SIG-M5 (cell line): ENCODE measurements at places on chromosomes 4 and X.

DNA sequence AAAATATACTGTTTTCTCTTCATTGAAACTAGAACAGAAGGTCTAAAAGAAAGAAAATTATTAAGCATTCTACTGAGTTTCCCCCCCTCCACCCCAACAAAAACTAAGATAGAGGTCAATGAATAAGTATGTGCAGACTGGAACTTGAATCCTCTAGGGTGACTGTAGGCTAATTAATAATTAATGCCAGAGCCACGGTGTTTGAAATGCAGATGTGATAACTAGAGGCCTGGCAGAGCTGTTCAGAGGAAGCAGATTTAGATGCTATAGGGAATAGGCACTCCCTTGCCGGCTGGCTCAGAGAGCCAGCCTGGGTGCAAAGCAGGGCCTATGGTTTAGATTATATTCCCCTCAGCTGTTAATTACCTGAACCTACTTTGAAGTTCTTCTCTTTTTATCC lies 12.2 kb upstream of the POU3F4 start:
- no peak for DNase-seq

DNA sequence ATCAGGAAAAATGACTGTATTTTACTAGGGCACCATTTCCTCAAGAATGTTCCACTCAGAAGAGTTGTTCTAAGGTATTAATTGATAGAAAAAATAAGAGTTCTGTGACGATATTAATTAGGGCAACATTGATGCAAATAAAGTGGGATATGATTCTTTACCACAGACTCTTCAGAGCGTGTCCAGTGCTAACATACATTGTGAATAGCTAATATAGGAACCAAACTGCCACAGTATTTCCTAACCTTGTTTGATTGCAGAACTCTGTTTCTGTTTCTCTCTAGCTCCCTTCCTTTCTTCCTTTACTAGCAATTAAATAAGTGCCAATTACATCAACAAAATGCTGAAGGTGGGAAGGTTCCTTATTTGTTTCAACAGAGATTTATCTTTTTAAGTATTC lies 154.1 kb upstream of the CPEB2 start:
- no peak for DNase-seq

- no peak for DNase-seq
Observed at GRCh38 chr4:85681921-85682320, 207.0 kb downstream of the ARHGAP24 start.

- no peak for DNase-seq
Observed at GRCh38 chr4:34878961-34879360, 1365.4 kb downstream of the ARAP2 start.

DNA sequence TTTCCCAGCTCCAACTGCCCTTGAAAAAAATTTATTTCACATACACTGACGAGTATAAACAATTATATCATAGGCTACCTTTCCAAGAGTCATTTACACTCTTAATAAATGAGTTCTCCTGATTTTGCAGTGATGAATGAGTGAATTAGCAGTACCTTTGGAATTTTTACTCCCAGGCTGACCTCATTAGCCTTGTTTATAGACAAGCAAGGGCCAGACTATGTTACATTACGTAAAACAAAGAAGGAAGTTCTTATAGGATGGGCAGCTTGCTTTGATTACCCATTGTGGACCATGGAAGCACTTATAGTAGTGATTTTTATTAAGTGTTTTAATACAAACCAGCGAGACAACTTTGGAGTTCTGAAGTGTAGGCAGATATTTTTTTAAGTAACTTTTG lies 112.9 kb upstream of the C1QTNF7 start:
- no peak for DNase-seq

DNA sequence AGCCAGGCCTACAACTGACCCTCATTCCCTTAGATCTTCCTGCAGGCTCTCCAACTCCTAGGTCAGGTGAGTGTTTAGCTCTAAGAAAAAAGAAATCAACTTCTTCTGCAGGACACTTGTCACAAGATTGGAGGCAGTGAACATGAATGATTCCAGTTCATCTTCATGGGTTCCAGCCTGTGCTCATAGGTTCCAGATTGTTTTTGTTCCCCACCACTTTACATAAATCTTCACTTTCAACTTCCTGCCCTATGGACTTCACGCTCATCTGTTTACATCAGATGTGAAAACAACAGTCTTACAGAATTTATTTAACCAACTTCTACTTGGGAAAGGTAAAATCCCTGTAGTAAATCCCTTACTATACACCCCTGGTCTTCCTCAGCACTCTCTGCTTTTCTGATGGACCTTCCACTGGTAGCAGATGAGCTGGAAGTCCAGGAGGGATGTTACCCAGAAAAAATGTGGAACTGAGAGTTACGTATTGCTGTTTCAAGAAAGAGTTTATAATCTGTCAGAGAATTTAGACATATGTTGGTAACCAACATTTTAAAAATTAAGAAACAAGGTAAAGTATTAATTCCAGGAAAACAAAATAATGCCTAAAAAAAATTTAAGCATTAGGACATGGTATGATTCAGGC lies 62.4 kb downstream of the ANAPC10 start:
- DNase-seq: no peak

DNA sequence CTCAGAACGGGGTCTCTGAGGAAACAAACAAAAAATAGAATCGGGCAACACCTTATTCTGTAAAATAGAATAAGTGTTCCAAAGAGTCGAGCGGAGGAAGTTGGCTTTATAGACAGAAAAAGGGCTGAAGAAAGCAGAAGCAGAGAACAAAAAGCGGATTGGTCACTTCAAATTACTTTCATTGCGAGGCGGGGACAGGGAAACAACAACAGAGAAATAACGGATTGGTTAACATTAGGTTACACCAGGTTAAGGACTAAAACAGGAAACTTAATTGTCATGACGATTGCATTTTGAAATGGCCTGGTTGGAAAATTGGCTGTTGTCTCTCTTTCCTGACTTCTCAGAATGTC lies 433 bp upstream of the COQ2 start:
- peak; percentile 72 for DNase-seq

- no peak for DNase-seq
Observed at GRCh38 chr4:153934688-153935017, 145.8 kb upstream of the SFRP2 start.

- no peak for DNase-seq
Observed at GRCh38 chr4:14772388-14772787, 229.9 kb upstream of the CPEB2 start.

DNA sequence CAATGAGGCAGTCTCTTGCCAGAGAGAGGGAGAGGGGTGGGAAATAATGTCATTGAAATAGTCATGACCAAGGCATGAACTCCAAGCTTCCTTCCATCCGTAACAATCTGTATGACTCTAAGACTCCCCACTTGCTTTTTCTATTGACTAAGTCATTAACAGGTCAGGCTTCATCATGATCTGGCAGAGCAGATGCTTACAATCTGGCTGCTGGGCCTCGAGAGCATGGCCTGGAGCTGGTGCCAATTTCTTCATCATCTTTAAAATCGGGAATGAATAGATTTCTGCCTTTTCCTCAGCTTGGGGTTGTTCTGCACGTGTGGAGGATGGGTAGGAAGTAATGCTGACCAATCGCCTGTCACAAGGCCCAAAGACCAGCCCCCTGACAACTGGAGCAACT lies 280.6 kb upstream of the CLNK start:
- DNase-seq: no peak

- DNase-seq: no peak
Observed at GRCh38 chr4:39036172-39036571, 4.0 kb upstream of the TMEM156 start.

DNA sequence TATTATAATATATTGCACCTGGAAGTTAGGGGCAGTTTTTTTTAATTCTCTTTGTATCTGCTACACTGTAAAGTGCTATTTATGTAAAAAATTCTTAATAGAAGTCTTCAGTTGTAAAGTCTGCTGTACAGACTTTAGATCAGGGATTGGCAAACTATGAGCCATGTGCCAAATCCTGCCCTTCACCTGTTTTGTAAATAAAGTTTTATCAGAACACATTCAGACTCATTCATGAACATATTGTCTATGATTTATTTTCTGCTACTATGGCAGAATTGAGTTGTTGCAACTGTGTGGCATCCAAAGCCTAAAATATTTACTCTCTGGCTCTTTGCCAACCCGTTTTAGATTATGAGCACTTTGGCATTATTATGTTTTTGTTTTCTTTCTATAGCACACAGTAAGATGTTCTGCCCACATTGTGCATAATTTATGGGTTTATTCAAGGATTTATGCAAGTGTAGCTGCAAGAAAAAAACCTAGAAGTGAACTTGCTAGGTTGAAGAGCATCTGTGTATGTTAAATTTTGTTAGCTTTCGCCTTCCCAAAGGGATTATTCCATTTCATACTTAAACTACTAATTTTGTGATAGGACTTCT lies 56.9 kb downstream of the CLCN3 start:
- DNase-seq: no peak

DNA sequence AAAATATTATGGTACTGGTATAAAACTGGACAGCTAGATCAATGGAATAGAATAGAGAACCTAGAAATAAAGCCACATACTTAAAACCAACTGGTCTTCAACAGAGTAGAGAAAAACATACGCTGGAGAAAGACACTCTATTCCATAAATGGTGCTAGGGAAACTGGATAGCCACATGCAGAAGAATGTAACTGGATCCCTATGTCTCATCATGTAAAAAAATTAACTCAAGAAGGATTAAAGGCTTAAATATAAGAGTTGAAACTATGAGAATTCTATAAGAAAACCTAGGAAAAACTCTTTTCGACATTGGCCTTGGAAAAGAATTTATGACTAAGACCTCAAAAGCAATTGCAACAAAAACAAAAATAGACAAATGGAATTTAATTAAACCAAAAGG lies 114.6 kb downstream of the PCDH18 start:
- no peak for DNase-seq

- no peak for DNase-seq
Observed at GRCh38 chrX:33379839-33380238, 168.5 kb upstream of the DMD start.

- no peak for DNase-seq
Observed at GRCh38 chrX:135543172-135543571, 22.7 kb downstream of the INTS6L start.

GRCh38 chr4:20430259-20430941 lies 178.7 kb downstream of the SLIT2 start:
- no peak for DNase-seq

GRCh38 chr4:143617994-143618679 lies 82.3 kb downstream of the FREM3 start:
- DNase-seq: no peak

GRCh38 chr4:91502365-91502764 lies 801.4 kb upstream of the GRID2 start:
- DNase-seq: no peak

- DNase-seq: no peak
Observed at GRCh38 chrX:40867352-40867751, 132.0 kb upstream of the MED14 start.

DNA sequence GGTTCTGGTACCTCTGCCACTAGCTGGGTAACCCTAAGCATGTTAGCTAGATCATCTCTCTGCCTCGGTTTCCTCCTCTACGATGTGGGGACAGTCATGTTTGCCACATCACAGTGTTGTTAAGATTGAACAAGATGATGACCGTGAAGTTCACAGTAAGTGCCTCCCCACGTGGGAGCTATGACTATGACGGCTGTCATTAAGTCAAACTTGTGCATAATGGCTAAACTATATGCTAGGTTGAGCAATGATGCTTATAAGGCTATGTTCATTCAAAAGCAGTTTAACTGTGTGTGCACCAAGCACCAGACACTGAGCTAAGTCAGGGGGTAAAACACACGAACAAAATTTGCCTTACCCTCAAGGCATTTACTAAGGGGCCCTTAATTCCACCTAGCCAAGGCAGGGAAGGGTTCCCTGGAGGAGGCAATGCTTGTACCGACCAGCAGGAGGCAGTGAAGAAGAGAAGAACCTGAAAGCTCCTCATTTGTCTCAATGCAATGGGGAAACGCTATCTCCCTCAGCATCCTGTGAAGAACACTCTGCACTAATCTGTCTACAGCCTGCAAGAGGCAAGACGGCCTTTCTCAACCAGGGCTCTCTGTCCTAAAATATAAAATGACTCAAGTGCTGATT lies 52.9 kb downstream of the MAP7D2 start:
- DNase-seq: no peak

GRCh38 chrX:138504273-138504672 lies 207.2 kb downstream of the FGF13 start:
- DNase-seq: no peak

DNA sequence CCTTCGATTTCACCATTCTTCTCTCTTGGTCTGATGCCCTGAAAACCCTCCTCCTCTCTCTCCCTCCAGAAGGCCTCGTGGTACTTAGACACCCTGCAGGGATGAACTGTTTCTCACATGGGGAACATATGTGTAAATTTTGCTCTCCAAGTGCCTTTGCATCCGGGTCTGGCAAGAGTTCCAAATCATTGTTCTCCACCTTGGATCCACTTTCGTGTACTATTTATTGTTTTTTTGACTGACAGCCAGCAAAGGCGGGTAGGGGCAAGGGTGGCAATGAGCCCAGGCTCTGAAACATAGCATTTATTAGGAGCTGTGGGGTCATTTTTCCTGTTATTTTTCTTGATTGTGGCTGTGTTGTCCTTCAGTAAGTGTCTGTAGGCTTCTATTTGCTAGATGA lies 81.7 kb downstream of the RTL5 start:
- DNase-seq: no peak

DNA sequence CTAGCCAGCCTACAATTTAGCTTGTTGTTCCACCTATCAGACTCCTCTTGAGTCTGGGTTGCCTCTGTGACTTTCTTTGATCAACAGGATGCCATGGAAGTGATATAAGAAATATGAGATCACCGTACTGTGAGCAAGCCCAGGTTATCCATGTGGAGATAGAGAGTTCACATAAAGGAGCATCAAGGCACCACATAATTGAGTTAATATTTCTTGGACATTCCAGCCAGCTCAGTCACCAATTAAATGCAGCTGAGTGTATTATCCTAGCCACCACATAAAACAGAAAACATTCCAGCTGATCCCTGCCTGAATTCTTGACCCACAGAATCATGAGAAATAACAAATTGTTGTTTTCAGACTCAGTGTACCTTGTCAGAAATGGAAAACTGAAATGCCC lies 253.6 kb downstream of the PPP1R2C start:
- no peak for DNase-seq

GRCh38 chr4:85672116-85672515 lies 197.2 kb downstream of the ARHGAP24 start:
- DNase-seq: no peak

DNA sequence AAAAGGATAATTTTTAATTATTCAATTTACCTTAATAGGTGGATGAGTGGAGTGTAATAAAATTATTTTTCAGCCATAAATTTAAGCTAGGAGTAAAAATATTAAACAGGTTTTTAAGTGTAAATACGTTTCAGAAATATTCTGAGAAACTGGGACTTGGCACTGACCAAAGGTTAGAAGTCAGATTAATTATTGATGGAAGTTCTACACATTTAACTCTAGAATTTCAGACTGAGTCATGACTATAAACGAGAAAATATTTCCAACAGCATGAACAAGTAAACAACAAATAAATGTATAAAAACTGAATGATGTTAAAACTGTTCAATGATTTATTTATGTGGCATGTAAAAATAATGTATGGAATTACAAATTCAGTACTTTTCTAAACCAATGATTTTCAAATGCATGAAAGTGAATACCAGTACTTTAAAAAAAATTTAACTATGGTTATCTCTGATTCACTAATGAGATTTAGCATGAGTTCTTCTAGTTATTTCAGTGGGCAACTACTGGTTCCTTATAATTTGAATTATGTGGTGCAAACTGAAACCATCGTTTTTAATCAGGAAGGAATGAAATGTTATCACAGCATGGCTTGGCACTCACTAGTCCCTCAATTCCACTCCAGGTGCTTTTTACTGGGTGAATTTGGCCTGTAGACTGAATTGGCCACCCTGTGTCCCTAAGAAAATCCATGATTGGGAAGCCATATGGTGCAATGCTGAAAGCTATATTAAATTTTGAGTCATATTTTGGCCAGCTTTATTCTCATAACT lies 244.2 kb downstream of the FSTL5 start:
- no peak for DNase-seq
